Fibroblast of skin of scalp (primary cell): ENCODE measurements at places on chromosomes 5 and 9.
A peak's percentile ranks its signal among the peaks of the same experiment; 100 is the strongest.

DNA sequence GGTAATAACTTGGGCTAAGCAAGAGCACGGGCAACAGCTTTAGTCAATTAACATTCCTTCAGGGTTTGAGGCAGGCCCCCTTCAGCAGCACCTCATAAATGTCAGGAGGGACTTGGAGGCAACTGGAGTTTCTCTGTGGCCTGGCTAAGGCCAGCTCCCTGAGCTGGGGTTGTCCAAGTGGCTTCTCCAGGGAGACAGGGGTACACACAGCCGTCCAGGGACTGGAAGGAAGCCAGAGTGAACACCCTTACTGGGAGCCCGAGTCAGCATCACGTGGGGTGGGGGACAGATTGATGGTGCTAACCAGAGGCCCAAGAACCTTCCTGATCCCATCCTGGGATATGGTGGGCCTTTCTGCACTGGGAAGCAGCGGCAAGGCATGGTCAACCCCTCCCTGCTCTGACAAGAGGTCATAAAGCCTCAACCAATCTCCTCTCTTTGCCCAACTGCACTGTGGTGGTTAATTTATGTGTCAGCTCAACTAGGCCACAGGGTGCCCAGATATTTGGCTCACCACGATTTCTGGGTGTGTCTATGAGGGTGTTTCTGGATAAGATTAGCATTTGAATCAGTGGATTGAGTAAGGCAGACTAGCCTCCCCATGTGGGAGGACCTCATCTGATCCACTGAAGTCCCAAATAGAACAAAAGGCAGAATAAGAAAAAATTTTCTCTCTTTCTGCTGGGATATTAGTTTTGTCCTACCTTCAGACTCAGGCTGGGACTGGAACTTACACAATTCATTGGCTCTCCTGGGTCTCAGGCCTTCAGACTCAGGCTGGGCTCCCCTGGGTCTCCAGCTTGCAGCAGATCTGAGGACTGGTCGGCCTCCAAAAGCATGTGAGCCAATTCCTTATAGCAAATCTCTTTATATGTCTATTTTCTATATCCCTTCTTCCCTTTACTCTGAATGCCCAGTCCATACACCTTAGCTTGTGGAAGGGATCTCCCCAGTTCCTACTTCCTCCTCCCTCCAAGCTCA, 127.2 kb upstream of the LARP1 start:
- DNase-seq = no peak

GRCh38 chr9:134231330-134231745, 67.0 kb upstream of the RNU6ATAC start:
- DNase-seq = no peak

DNA sequence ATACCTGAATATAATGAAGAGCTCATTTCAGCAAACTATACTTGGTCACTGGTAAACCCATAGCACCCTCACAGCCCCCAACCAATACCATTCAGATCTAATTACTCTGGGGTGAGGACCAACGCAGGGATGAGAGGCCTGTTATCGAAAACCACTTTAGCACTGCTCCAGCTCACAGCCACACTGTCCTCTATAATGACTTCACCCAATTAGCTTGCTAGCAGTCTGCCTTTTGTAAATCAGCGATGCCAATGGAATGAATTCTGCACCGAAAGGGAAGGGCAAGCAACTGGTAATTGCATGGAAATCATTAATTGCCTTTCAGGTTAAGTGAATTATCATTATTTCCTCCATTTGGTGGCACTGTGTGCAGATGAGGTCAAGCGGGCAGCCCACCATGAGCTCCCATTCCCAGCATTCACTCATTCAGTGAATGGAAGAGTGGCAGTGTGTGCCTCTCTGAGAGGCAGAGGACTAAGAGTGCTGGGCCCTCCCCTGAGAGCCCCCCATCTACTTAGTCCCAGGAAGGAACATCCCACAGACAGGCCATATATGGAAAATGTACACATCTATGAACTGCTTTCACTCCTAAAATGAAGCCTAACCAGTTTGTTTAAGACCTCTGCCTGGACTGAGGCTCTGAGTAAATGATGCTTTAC, 262.1 kb downstream of the SPOCK1 start:
- DNase-seq = no peak

GRCh38 chr9:71663931-71664459, 104.3 kb downstream of the CEMIP2 start:
- DNase-seq = peak; percentile 66

DNA sequence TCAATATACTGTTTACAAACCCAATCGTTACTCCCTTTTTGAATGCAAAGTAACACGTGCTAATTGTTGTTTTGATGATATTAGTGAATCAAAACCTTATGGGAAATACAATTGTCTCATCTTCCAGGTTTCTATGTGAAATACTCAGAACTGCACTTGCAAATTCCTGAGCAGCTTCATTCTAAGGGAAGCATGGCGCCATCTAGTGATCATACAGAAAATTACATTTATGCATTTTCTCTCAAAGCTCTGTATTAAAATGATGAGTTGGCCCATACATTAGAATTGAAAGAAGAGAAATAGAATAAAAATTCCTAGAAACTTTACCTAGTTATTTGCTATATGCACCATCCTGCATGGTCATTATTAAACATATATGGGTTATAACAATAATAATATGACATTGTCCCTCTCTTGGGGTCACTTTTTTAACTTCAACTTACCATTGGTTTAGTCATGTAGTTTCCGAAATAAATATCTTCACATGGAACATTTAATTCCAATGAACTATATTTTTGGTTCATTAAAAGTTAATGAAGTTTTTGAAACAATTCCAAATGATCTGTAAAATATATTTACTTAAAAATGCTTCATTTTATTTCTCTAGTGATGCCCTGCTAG, 220.0 kb downstream of the PDE4D start:
- DNase-seq = peak; percentile 62
